ENCODE measurements at places on chromosomes 16 and 17. TPM values are rescaled to one million over a fixed set of nuclear protein-coding genes. Genes with fewer than 3 reads are reported as not detected.

GRCh38 chr17:44376124-44376523, 12.5 kb upstream of the FAM171A2 start:
- H3K27me3 ChIP-seq = no peaks in the 10 kb centered on the region
- H3K4me3 ChIP-seq = no peak overlapping the region
- H3K36me3 ChIP-seq = no peaks in the 10 kb centered on the region

- H3K27me3 ChIP-seq = peaks cover 6% of the 10 kb centered on the region
- H3K4me1 ChIP-seq = peaks cover 4% of the 10 kb centered on the region
- no peaks in the 10 kb centered on the region for H3K36me3 ChIP-seq
- no peak for DNase-seq
- no peak overlapping the region for H3K4me3 ChIP-seq
- H3K27ac ChIP-seq = no peak overlapping the region
These were observed 5.9 kb downstream of the GPRC5B start for GRCh38 chr16:19878757-19879156.

DNA sequence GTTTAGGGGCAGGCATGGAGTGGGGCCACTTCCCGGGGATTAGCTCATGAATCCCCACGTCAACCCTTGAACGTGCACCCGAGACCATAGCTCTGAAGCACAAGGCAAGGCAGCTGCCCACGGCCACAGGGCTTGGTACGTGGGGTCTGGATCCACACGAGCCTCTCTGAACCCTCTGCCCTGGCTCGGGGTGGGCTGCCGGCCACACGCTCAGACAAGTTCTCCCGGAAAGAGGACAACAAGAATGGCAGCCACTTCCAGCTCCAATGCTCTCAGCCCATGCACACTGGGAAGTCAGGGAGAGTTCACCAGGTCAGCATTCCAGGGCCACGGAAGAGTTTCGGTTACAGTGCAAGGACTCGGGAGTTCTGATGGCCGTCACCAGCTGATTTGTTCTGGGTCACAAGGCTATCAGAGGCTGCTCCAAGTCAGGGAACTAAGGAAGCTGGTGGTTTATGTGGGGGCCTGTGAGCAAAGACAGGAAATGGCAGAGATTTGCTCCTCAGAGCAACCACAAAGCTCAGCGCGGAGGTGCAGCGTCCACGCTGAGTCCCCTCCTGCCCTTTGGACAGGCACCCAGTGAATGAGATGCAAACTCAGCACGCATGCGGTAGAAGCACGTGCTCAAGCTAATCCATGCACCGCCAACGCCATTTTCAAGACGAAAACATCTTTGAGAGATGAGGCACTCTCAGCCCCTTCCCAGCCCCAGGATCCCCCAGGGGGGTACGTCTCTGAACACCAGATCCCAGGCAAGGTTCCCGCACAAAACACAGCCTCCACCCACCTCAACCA, 356.4 kb downstream of the FOXL1 start:
- no peak overlapping the region for H3K27ac ChIP-seq
- H3K4me3 ChIP-seq = no peak overlapping the region
- no peaks in the 10 kb centered on the region for H3K36me3 ChIP-seq
- H3K27me3 ChIP-seq = no peaks in the 10 kb centered on the region

DNA sequence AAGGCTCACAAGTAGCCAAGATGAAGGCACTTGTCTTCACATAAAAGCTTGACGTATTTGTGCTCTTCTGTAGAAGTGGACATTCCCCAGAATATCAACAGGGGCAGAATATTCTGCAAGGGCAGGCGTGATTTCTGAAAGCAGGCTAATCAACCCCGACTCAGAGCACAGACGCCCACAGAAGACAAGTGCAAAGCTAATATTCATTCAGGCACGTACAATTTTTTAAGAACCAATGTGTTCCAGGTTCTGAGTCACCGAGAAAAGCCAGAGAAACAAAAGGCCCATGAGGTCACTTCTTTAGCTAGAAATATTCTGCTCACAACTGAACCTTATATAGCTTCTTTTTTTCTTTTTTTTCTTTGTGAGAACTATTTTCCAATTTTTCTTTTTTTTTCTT, 121.6 kb downstream of the DNAH9 start:
- no peak overlapping the region for H3K4me3 ChIP-seq
- H3K27me3 ChIP-seq = no peaks in the 10 kb centered on the region
- no peaks in the 10 kb centered on the region for H3K36me3 ChIP-seq
- no peak for DNase-seq
- no peak overlapping the region for H3K27ac ChIP-seq

DNA sequence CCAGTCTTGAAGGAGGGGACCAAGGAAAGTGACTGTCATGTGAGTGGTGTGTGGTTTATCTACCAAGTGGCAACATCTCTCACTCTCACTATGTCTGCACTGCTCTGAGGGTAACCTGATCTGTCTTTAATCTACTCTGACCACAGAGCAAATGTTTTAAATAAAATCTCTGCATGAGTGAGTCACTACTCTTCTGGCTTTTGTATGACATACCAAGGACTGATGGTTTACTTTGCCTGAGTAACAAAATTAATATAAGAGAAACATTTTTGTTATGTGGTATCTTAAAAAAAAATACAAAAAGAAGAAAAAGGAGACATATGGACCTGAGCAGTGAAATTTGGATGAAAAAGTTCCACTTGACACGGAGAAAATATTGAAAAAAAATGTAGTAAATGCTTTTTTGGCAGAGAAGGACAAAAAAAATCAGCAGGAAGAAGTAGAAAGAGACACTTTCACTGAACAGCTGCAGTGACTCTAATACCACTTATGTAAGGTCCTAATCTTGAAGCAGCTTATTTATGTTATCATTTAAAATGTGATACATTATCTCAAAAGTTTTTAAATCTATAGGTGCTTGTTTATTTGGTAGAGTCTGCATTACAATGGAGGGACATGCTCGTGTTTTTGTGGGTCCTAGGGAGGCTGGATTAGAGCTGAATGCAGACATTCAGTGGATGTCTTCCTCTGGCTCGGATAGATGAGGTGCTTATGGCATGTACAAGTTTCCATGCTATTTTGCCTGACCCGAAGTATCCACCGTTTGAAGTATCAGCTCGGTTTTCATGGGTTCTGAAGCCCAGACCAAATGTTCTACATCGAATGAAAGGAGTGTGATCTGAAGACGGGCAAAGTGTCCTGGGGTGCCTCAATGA, 240.7 kb downstream of the MAP2K6 start:
- no peaks in the 10 kb centered on the region for H3K36me3 ChIP-seq
- no peaks in the 10 kb centered on the region for H3K27me3 ChIP-seq
- DNase-seq = no peak
- no peaks in the 10 kb centered on the region for H3K4me1 ChIP-seq
- no peak overlapping the region for H3K27ac ChIP-seq

GRCh38 chr17:1087381-1088241, 90.7 kb downstream of the TIMM22 start:
- H3K27ac ChIP-seq = peak overlapping the region; percentile 79
- peaks cover 48% of the 10 kb centered on the region for H3K36me3 ChIP-seq
- peak; percentile 85 for DNase-seq
- no peak overlapping the region for H3K4me3 ChIP-seq
- H3K27me3 ChIP-seq = no peaks in the 10 kb centered on the region
- peaks cover 19% of the 10 kb centered on the region for H3K4me1 ChIP-seq

DNA sequence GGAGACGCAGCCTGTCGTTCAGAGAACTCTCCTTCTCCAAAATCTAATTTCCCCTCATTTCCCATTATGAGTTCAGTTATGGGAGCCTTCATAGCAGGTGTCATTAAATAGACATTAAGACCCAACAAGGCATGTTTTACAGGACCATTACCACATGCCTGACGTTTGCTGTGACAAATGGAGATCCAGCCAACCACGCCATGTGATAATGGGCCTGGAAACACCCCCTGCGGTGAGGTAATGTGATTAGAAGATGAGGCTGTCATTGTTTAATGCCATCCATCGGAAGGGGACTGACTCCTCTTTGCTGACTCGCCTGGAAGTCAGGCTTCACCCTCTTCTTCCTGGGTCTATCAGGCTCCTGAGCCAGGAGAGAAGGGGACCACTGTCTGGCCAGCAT, 76.9 kb downstream of the WSCD1 start:
- H3K27ac ChIP-seq = no peak overlapping the region
- H3K4me3 ChIP-seq = no peak overlapping the region
- no peaks in the 10 kb centered on the region for H3K27me3 ChIP-seq
- H3K36me3 ChIP-seq = no peaks in the 10 kb centered on the region
- no peaks in the 10 kb centered on the region for H3K4me1 ChIP-seq

- H3K36me3 ChIP-seq = no peaks in the 10 kb centered on the region
- peaks cover 14% of the 10 kb centered on the region for H3K4me1 ChIP-seq
- H3K4me3 ChIP-seq = no peak overlapping the region
These were observed 56.3 kb upstream of the ARL4D start for GRCh38 chr17:43342589-43342890.

- no peaks in the 10 kb centered on the region for H3K4me1 ChIP-seq
- no peaks in the 10 kb centered on the region for H3K36me3 ChIP-seq
- DNase-seq = no peak
- H3K27ac ChIP-seq = no peak overlapping the region
- no peak overlapping the region for H3K4me3 ChIP-seq
- no peaks in the 10 kb centered on the region for H3K27me3 ChIP-seq
These were observed 110.6 kb downstream of the ZNF423 start for GRCh38 chr16:49745311-49745747.

- H3K36me3 ChIP-seq = no peaks in the 10 kb centered on the region
- no peaks in the 10 kb centered on the region for H3K27me3 ChIP-seq
These were observed 28.9 kb downstream of the CPSF4L start for GRCh38 chr17:73232587-73233373.

Gene SYNGR3
- 8.3 TPM for total RNA-seq

Gene RNF157
- 9.1 TPM for total RNA-seq

Gene SLC43A2
- total RNA-seq = 7.1 TPM

Gene CDH16
- not detected for total RNA-seq

Gene CD19
- total RNA-seq = not detected

Data from sigmoid colon (tissue), 7 donors.